Activated CD4-positive, alpha-beta T cell treated with anti-CD3 and anti-CD28 coated beads, Interleukin-2, amount 50 U/mL, for 24 hours (primary cell): ENCODE measurements at places on chromosomes 2 and 18.

- DNase-seq: no peak
Measured at GRCh38 chr2:62687636-62688035, 17.9 kb upstream of the EHBP1 start.

DNA sequence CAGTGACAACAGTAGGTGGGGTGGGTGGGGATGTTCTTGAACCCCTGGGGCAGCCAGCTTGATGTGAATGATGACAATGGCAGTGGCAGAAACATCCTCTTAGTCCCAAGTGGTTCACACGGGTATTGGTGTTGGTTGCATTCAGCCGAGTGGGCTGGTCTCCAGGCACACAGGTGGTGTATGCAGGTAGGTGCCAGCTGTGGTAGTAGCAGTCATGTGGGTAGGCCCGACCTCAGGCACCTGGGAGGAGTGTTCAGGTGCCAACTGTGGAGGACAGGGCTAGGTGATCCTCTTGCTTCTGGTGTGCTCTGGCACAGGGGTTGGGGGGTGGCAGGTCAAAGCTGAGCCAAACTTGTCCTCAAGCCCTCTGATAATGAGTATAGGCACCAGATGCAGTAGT, 327.6 kb upstream of the CYP26B1 start:
- DNase-seq: no peak

DNA sequence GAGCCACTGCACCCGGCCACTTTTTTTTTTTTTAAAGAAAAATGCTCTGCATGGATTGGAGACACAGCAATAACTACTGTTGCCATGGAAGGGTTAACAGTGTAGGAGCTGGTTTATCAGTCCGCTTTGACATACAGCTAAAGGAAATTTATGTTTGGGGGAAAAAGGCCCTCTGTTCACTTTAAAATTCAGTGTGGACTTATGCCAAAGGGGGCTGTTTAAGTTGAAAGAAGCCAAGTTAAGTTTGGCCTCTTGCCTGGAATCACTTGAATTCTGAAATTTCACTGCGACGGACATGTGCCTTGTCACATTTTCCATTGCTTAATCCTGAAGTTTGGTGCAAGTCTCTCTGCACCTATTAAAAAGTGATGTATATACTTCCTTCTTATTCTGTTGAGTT, 3.1 kb downstream of the KCNE4 start:
- no peak for DNase-seq

- DNase-seq: peak; percentile 3
Measured at GRCh38 chr2:149167001-149167780, 128.7 kb downstream of the LYPD6B start.

DNA sequence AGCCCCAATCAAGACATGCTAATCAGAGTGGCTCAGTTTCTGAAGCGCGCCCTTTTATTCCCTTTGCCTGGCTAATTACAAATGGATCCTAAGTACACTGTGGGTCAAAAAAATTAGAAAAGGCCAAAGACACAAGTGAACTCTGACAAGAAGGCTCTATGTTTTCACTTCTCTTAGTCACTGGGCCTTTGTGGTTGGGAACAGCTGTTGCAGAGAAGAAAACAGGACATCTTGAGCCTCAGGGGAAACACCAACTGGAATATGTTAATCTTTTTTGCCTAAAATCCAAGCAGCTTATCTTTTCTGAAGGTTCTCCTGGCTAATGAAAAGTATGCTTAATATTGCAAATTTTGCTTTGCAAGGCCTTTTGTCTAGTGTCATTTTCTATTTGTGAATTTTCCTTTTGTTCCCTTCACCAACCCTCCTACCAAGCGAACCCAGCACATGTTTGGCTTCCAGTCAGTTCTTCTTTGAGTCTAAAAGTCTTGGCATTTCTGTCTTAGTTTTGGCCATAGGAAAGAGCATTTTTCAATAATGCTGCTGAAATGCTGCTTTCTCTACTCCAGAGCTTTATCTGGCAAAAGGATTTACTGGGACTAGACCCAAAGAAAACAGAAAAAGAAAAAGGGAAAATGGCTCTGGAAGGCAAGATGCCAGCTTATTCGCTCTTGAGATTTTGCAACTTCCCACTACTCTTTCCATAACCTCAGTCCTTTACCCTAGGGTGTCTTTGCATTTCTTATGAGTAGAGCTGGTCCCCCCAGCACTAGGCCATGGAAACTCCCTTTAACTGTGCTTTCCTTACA, 440.2 kb upstream of the ST6GAL2 start:
- no peak for DNase-seq

GRCh38 chr2:85875350-85876050, 13.3 kb downstream of the ST3GAL5 start:
- no peak for DNase-seq
